ENCODE measurements at places on chromosomes 2 and 18. TPM values are rescaled to one million over a fixed set of nuclear protein-coding genes. Genes with fewer than 3 reads are reported as not detected.
A peak's percentile ranks its signal among the peaks of the same experiment; 100 is the strongest.

Gene ASXL3
- total RNA-seq: 21.9 TPM

GRCh38 chr2:127096280-127096679 lies 10.7 kb downstream of the BIN1 start:
- no peak overlapping the region for H3K4me3 ChIP-seq
- DNase-seq: no peak
- H3K27me3 ChIP-seq: no peaks in the 10 kb centered on the region
- no peaks in the 10 kb centered on the region for H3K36me3 ChIP-seq
- H3K27ac ChIP-seq: no peak overlapping the region

Gene LAMA1
- total RNA-seq: 3.3 TPM

GRCh38 chr2:217371781-217372213 lies 511.9 kb upstream of the TNP1 start:
- H3K27ac ChIP-seq: no peak overlapping the region
- H3K36me3 ChIP-seq: no peaks in the 10 kb centered on the region
- no peak for DNase-seq
- peaks cover 19% of the 10 kb centered on the region for H3K4me1 ChIP-seq

GRCh38 chr2:144048631-144049060 lies 471.3 kb downstream of the ZEB2 start:
- no peak overlapping the region for H3K27ac ChIP-seq
- no peaks in the 10 kb centered on the region for H3K36me3 ChIP-seq
- H3K4me3 ChIP-seq: no peak overlapping the region
- H3K27me3 ChIP-seq: no peaks in the 10 kb centered on the region
- no peak for DNase-seq
- no peaks in the 10 kb centered on the region for H3K4me1 ChIP-seq

- peak; percentile 53 for DNase-seq
- H3K4me1 ChIP-seq: peaks cover 9% of the 10 kb centered on the region
- H3K27ac ChIP-seq: peak overlapping the region; percentile 52
- H3K36me3 ChIP-seq: no peaks in the 10 kb centered on the region
- H3K4me3 ChIP-seq: no peak overlapping the region
- no peaks in the 10 kb centered on the region for H3K27me3 ChIP-seq
Measured at GRCh38 chr2:160920791-160921303, 239.4 kb upstream of the TANK start.

- H3K27ac ChIP-seq: no peak overlapping the region
- H3K27me3 ChIP-seq: no peaks in the 10 kb centered on the region
- H3K4me1 ChIP-seq: no peaks in the 10 kb centered on the region
- DNase-seq: no peak
- H3K36me3 ChIP-seq: no peaks in the 10 kb centered on the region
Measured at GRCh38 chr2:53945538-53945937, 25.3 kb downstream of the PSME4 start.

Gene TMEM200C
- 0.80 TPM for total RNA-seq

DNA sequence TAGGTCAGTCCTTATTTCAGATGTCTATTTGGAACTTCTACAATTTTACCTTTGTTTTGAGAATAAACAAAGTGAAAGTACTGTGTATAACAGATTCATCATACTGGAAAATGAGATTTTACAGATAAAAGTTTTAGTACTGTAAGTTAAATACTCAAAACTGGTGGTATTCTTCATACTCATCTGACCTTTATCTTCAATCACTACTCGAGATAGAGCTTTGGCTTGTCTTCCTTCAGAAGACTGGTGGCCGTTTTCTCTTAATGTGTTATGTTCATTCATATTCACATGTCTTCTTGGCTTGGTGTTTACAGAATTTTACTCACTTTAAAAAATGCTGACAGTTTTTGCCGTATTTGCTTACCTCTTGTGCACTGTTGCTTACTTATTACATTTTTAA lies 2.1 kb downstream of the SPOPL start:
- peak overlapping the region; percentile 96 for H3K4me3 ChIP-seq
- H3K4me1 ChIP-seq: peaks cover 5% of the 10 kb centered on the region
- no peaks in the 10 kb centered on the region for H3K27me3 ChIP-seq
- no peak for DNase-seq
- H3K36me3 ChIP-seq: no peaks in the 10 kb centered on the region

DNA sequence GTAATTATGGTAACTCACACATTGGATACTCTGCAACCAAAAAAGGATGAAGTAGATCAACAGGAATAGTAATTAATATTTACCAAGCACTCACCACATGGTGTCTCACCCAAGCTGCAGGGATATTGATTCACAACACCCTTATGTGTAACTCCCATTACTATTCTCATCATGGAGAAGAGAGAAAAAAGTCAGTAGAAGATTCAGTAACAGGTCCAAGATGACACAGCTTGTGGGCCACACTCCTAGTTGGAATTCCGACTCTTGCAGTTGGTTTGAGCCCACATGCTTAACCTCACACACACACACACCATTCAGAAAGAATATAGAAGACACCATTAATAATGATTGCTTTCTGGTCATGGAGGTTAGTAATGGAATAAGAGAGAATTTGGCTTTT lies 1.7 kb upstream of the MLPH start:
- H3K4me1 ChIP-seq: peaks cover 7% of the 10 kb centered on the region
- H3K27me3 ChIP-seq: no peaks in the 10 kb centered on the region
- no peak overlapping the region for H3K27ac ChIP-seq
- H3K4me3 ChIP-seq: no peak overlapping the region

DNA sequence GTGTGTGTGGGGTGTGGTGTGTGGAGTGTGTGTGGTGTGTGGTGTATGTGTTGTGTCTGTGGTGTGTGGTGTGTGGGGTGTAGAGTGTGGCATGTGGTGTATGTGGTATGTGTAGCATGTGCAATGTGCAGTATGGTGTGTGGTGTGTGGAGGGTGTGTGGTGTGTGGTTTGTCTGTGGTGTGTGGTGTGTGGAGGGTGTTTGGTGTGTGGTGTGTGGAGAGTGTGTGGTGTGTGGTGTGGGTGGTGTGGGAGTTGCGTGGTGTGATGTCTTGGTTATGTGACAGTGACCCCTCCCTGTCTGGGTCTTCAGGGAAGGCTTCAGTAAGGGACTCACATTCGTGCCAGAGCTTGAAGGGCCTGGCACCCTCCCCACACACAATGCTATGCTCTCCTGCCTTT lies 718.2 kb upstream of the SOX11 start:
- H3K4me1 ChIP-seq: no peaks in the 10 kb centered on the region
- H3K36me3 ChIP-seq: no peaks in the 10 kb centered on the region
- no peaks in the 10 kb centered on the region for H3K27me3 ChIP-seq
- no peak overlapping the region for H3K27ac ChIP-seq
- no peak overlapping the region for H3K4me3 ChIP-seq

Gene ACMSD
- total RNA-seq: not detected

Gene PIEZO2
- total RNA-seq: 3.0 TPM

- no peak overlapping the region for H3K4me3 ChIP-seq
- no peaks in the 10 kb centered on the region for H3K36me3 ChIP-seq
- H3K27me3 ChIP-seq: no peaks in the 10 kb centered on the region
- no peaks in the 10 kb centered on the region for H3K4me1 ChIP-seq
- no peak for DNase-seq
Measured at GRCh38 chr2:241148239-241148638, 1.0 kb downstream of the PASK start.

- H3K4me3 ChIP-seq: no peak overlapping the region
- no peaks in the 10 kb centered on the region for H3K27me3 ChIP-seq
- no peak overlapping the region for H3K27ac ChIP-seq
- no peaks in the 10 kb centered on the region for H3K4me1 ChIP-seq
- no peak for DNase-seq
- no peaks in the 10 kb centered on the region for H3K36me3 ChIP-seq
Measured at GRCh38 chr2:83742117-83742782, 716.8 kb downstream of the SUCLG1 start.

- DNase-seq: no peak
- no peaks in the 10 kb centered on the region for H3K4me1 ChIP-seq
- no peak overlapping the region for H3K27ac ChIP-seq
- H3K36me3 ChIP-seq: no peaks in the 10 kb centered on the region
- no peak overlapping the region for H3K4me3 ChIP-seq
- H3K27me3 ChIP-seq: no peaks in the 10 kb centered on the region
Measured at GRCh38 chr2:175630280-175631244, 371.5 kb downstream of the LNPK start.

- H3K36me3 ChIP-seq: no peaks in the 10 kb centered on the region
- peaks cover 2% of the 10 kb centered on the region for H3K4me1 ChIP-seq
- no peak overlapping the region for H3K27ac ChIP-seq
Measured at GRCh38 chr2:12895017-12895416, 178.3 kb downstream of the TRIB2 start.

DNA sequence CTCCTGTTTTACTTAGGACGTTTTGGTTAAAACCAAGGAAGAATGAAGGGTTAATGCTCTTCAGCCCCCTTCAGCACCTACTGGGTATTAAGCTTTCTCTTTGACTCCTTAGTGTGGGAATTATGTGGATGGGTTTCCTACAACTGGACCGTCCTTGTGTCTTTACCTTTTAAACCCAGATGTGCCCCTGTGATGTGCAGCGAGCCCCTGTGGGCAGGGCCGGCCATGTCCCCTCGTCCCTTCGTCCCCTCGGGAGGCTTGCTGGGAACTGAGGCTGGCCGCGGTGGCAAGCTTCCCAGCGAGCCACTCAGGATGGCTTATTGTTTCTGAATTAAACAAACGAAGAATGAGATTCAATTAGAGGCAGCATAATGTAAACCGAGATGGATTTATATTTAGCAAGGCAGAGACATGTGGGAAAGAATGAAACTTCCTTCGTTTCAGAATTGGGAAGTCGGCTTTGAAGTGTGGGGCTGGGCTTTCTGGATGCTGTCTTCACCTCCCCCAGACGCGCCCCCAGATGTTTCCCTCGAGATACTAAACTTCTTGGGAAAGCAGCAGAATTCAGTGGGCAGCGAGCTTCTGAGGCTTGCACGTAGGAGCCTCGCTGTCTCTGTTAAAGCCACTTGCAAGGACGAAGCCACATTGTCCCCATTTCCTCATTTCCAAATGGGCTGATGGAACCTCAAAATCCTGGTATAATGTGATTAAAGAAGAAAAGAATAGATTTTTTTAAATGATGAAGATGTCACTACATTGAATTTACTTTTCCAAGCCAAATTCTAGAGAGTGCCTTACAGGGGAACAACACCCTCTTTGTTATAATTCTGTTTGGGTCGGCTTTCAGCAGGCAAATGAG lies 146.0 kb downstream of the VAPA start:
- H3K4me3 ChIP-seq: no peak overlapping the region
- no peaks in the 10 kb centered on the region for H3K27me3 ChIP-seq
- H3K36me3 ChIP-seq: no peaks in the 10 kb centered on the region
- peak overlapping the region; percentile 30 for H3K27ac ChIP-seq

GRCh38 chr18:78725426-78725825 lies 254.2 kb upstream of the SALL3 start:
- DNase-seq: no peak
- H3K27me3 ChIP-seq: no peaks in the 10 kb centered on the region
- no peak overlapping the region for H3K4me3 ChIP-seq
- no peaks in the 10 kb centered on the region for H3K36me3 ChIP-seq
- H3K27ac ChIP-seq: no peak overlapping the region

GRCh38 chr18:13266218-13267100 lies 47.9 kb downstream of the LDLRAD4 start:
- no peak overlapping the region for H3K4me3 ChIP-seq
- H3K27me3 ChIP-seq: no peaks in the 10 kb centered on the region
- no peak overlapping the region for H3K27ac ChIP-seq
- DNase-seq: no peak
- H3K4me1 ChIP-seq: peaks cover 4% of the 10 kb centered on the region
- H3K36me3 ChIP-seq: no peaks in the 10 kb centered on the region

GRCh38 chr2:69170661-69171060 lies 157.7 kb downstream of the ANTXR1 start:
- no peak for DNase-seq
- no peaks in the 10 kb centered on the region for H3K36me3 ChIP-seq
- no peaks in the 10 kb centered on the region for H3K27me3 ChIP-seq
- H3K27ac ChIP-seq: peak overlapping the region; percentile 47

Gene C18orf54
- 1.2 TPM for total RNA-seq

GRCh38 chr2:30656079-30656478 lies 151.2 kb downstream of the CAPN13 start:
- no peaks in the 10 kb centered on the region for H3K36me3 ChIP-seq
- H3K27ac ChIP-seq: no peak overlapping the region
- no peak overlapping the region for H3K4me3 ChIP-seq
- H3K4me1 ChIP-seq: no peaks in the 10 kb centered on the region

GRCh38 chr2:147520817-147521216 lies 324.0 kb upstream of the ACVR2A start:
- no peaks in the 10 kb centered on the region for H3K27me3 ChIP-seq
- DNase-seq: no peak
- H3K4me3 ChIP-seq: no peak overlapping the region

Gene CD302
- 86.0 TPM for total RNA-seq

- H3K4me3 ChIP-seq: no peak overlapping the region
- no peaks in the 10 kb centered on the region for H3K27me3 ChIP-seq
- H3K36me3 ChIP-seq: no peaks in the 10 kb centered on the region
- H3K27ac ChIP-seq: no peak overlapping the region
- no peak for DNase-seq
Measured at GRCh38 chr2:65545837-65546805, 113.7 kb upstream of the SPRED2 start.

GRCh38 chr2:187271825-187272224 lies 176.2 kb downstream of the CALCRL start:
- no peak for DNase-seq
- no peaks in the 10 kb centered on the region for H3K27me3 ChIP-seq
- no peak overlapping the region for H3K4me3 ChIP-seq
- no peaks in the 10 kb centered on the region for H3K36me3 ChIP-seq

DNA sequence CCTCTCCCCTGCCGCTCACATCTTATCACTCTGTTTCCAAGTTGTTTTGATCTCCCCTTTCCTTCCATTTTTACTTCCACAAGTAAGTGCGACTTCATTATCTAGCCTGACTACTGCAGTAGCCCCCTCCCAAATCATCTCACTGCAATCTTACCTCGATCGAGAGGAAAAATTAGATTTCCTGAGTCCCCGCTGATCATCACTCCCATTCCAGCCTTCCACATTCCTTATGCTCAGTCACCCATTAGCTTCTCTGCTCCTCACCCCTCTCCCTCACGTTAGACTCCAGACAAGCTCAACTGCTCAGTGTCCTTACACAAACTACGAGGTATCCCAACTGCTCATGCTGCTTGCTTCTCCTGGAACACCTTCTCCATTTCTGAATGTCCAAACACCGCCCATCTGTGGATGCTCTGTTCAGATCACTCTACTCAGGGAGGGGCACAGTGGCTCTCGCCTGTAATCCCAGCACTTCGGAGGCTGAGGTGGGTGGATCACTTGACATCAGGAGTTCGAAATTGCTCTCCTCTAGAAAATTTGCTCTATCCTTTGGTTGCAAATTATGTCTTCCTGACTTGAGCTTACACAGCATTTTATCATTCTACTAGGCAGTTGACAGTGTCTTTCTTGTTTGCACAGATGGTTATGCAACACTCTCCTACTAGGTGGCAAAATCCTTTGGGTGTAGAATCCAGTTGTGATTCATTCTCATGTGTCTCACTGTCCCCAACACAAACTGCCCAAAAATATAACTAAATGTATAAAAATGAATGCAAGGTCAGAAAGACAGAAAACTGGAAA lies 96.5 kb downstream of the INO80D start:
- no peak overlapping the region for H3K27ac ChIP-seq
- no peak overlapping the region for H3K4me3 ChIP-seq
- no peak for DNase-seq
- H3K36me3 ChIP-seq: no peaks in the 10 kb centered on the region

- no peak for DNase-seq
- H3K27me3 ChIP-seq: no peaks in the 10 kb centered on the region
- H3K27ac ChIP-seq: no peak overlapping the region
- no peak overlapping the region for H3K4me3 ChIP-seq
- no peaks in the 10 kb centered on the region for H3K4me1 ChIP-seq
Measured at GRCh38 chr2:79716266-79716665, 203.4 kb downstream of the CTNNA2 start.

All from ovary (tissue), 10 donors.